ENCODE measurements at places on chromosomes 7 and 10.

DNA sequence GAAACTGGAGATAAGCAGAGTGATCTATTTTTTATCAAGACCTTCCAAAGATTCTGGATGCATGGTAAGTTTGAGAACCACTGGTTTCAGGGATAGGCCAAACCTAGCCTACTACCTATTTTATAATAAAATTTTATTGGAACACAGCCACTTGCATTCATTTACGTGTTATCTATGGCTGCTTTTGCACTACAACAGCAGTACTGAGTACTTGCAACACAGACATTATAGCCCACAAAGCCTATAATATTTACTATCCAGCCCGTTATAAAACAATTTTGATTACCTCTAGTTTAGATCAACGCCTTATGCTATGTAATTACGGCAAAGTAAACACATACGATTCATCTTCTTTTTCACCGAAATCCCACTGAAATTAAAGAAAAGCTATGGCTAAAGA is 18.4 kb downstream of the STEAP1 start:
- no peak for DNase-seq

GRCh38 chr10:3068968-3069737 is 1.8 kb downstream of the PFKP start:
- DNase-seq: no peak

DNA sequence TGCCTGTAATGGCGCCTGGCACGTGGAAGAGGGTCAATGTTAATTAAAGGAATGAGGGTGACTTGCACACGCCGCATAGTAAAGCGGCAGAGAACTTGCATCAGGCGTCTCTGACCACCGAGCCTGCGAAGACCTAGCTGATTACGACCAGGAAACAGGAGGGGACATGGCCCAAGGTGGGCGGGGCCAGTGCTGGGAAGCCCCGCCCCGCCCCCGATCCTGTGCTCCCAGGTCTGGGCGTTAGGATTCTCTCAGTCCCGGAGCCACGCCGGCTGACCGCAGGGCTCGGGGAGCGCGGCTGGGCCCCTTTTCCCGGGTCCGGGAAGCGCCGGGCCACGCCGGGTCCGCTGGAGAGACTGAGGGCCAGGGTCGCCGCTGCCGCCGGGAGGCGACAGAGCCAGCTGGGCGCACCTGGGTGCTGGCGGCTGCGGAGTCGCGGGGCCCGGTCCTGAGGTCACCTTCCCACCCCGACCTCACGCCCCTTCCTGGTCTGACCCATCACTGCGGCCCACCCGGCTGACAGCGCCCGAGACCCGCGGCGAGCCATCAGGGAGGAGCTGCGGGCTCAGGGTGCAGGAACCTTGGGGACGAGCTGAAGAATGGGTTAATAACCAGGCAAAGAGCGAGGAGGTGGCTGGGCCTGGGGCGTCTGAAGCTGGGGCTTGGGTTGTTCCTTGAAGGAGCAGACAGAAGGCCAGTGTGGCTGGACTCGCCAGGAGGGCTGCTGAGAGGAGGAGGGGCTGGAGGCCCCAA is 23.0 kb upstream of the GRID1 start:
- DNase-seq: no peak

GRCh38 chr10:10873915-10874314 is 143.8 kb upstream of the CELF2 start:
- no peak for DNase-seq

DNA sequence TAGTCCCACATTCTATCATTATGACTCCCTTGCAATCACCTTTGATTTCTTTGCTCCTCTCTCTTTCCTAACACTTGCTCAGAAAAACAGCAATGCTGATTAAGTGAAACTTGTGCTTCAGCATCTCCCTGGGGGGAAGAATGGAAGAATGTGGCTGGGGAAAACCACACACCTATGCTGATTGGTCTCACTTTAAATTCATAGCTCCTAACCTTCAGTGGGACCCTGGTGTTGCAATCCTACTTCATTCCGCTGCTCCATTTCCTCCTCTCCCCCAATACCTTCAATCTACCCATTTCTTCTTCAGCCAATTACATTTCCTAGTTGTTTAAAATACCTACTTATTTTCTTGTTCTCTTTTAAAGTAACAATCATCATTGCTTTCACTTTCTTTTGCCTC is 1166.7 kb upstream of the C7orf33 start:
- DNase-seq: no peak

DNA sequence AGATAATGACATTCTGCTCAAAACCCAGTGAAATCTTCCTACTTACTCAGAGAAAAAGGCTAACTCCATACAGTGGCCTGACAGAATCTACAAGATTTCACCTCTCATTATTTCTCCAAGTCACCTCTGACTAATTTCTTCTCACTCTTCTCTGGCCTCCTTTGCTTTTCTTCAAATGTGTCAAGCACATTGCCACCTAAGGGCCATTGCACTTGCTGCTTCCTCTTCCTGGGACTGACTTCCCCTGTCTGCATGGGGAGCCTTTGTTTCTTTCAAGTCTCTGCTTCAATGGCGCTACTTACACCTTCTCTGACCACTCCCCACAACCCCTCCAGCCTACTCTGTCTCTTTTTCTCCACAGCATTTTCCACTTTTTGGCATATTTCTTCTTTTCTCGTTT is 36.0 kb downstream of the PRTFDC1 start:
- no peak for DNase-seq

- DNase-seq: no peak
These were observed 116.6 kb upstream of the ADCY1 start for GRCh38 chr7:45457591-45457990.

DNA sequence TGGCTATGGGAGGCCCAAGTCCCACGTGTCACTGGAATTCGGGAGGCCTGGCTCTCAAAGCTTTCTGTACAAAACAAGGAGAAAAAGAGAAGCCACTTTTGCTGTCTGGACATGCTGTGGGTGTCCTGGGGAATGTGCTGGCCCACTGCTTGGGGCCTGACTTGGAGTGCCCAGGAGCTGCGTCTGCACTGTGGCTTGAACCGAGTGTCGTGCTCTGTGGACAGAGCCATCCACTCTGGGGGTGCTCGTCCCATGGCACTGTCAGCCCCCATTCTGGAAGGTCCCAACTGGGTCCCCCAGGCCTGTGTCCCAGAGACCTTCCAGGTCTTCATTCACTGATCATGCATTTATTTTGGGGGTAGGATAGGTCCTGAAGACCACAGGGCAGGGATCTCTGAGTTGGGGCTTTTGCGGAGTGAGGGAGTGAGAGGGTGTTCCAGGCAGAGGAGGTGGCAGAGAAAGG is 138.0 kb downstream of the LHPP start:
- no peak for DNase-seq
